ENCODE measurements at places on chromosomes 11 and 22. TPM values are rescaled to one million over a fixed set of nuclear protein-coding genes. Genes with fewer than 3 reads are reported as not detected.

Gene LARGE2
- polyA plus RNA-seq = 26.0 TPM

Gene PANX3
- polyA plus RNA-seq = not detected

Gene GPR83
- 0.65 TPM for polyA plus RNA-seq

Gene HTR3A
- not detected for polyA plus RNA-seq

DNA sequence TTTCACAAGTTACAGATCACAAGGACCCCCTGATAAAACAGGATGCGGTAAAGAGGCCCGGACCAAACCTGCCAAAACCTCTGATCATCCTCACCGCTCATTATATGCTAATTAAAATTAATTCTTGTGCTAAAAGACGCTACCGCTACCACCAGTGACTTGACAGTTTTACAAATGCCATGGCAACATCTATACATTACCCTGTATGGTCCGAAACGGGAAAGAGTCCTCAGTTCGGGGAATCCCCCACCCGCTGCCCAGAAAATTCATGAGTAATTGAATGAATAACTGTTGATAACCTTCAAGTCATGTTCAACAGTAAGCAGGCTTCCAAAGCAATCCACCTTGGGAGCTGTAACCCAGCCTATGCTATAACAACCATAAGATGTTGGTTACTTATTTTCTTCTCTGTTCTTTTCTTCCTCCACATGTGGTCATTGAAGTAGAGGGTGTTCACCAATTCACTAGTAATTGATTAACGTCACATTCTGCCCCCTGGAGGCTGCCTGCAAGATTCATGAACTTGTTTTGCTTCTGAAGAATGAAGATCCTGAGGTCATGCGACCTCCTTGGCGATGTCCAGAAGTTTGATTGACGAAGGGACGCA, 20.6 kb downstream of the APOBEC3H start:
- DNase-seq = no peak

Measured in left renal pelvis (tissue), 4 donors.